Epithelial cell of proximal tubule (primary cell): ENCODE measurements at places on chromosomes 13 and 19. TPM values are rescaled to one million over a fixed set of nuclear protein-coding genes. Genes with fewer than 3 reads are reported as not detected.
A peak's percentile ranks its signal among the peaks of the same experiment; 100 is the strongest.

ZGLP1 gene
- 0.35 and 2.4 TPM in 2 replicates for total RNA-seq

BRSK1 gene
- 2.0 and 16.1 TPM in 2 replicates for total RNA-seq

CGB5 gene
- total RNA-seq = not detected in 2 replicates

HRC gene
- not detected in 2 replicates for total RNA-seq

SYNGR4 gene
- total RNA-seq = not detected in 2 replicates

C5AR2 gene
- total RNA-seq = not detected in 2 replicates

SYNE4 gene
- 4.4 and 5.3 TPM in 2 replicates for total RNA-seq

FGF21 gene
- total RNA-seq = not detected in 2 replicates

OR7A5 gene
- not detected in 2 replicates for total RNA-seq

ZNF525 gene
- total RNA-seq = 5.6 and 16.3 TPM in 2 replicates

C19orf81 gene
- 9.6 TPM in 1 of 2 replicates, not detected in the other for total RNA-seq

TNNI3 gene
- total RNA-seq = 0.40 and 0.51 TPM in 2 replicates

KCTD4 gene
- total RNA-seq = 0.22 and 0.63 TPM in 2 replicates

TRAPPC6A gene
- 9.5 and 16.5 TPM in 2 replicates for total RNA-seq

ZNF865 gene
- 3.4 and 6.2 TPM in 2 replicates for total RNA-seq

KLHL1 gene
- not detected in 2 replicates for total RNA-seq

TUBA3C gene
- not detected in 2 replicates for total RNA-seq

DNA sequence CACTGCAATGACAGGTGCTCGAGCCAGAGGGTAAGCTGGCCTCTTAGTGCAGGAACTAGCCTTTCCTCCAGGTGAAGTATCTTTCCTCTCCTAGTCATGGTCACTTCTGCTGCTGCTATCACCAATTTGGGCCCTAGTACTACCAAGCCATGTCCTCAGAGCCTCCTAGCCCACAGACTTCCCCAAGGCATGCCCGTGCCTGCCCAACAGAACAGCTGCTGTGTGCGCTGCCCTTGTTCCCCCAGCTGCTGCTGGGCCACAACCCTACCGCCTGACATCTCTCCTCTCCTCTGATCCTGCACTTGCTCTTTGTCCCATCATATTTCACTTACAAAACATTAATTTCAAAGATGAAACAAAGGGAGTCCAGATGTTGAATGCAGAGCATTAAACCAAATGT, 168.5 kb upstream of the FREM2 start:
- DNase-seq = no peak

- no peak for DNase-seq
These were observed 37.6 kb upstream of the FLT1 start for GRCh38 chr13:28532388-28533124.

- DNase-seq = no peak
These were observed 144.9 kb downstream of the VWA8 start for GRCh38 chr13:41816057-41816456.

DNA sequence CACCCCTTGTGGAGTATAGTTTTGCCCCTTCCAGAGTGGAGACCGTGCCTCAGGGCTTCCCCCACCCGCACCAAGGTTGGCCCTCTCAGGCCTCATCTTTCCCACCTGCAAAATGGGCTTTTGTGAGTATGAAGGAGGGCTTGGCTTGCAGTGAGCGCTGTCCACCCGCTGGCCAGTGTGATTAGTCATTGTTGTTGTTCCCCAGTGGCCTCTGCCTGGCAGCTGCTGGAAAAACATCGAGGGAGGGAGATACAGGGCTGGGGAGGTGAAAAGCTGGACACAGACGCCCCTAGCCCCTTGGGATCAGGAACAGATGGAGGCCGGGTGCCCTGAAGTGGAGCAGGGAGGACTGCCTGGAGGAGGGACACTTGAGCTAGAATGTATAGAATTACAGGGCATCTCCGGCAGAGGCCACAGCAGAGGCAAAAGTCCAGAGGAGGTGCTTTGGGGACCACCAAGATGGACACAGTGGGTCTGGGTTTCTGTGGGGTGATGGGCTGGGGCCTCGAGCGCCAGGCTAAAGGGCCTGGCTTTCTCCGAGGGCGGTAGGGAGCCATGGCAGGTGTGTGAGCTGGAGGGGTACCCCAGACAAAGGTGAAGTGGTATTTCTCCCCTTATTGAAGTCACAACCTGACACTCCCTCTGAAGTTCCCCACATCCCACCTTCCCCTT, 3.9 kb upstream of the IL12RB1 start:
- DNase-seq = no peak

GRCh38 chr13:100542826-100543156, 45.8 kb downstream of the GGACT start:
- DNase-seq = no peak

GRCh38 chr13:87884884-87885283, 213.7 kb downstream of the SLITRK5 start:
- DNase-seq = no peak

DNA sequence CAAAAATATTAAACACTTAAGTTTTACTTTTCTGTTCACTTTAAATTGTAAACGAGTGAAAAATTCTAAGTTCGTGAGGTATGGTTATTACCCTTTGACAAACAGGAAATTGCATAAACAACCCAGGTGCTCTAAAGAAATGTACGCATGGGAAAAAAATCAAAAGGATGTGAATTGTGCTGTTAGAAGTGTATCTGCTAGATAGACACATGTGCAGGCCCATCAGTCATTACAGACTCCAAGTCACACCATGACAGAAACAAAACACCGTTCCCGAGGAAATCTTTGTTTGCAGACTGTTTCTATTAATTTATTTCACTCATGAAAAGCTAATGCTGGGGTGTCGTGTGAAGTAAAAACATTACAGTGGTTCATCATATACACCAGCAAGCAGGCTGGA, 17.0 kb upstream of the DOCK9 start:
- no peak for DNase-seq

GRCh38 chr13:100625447-100625846, 36.9 kb upstream of the GGACT start:
- no peak for DNase-seq

- DNase-seq = no peak
These were observed 109.2 kb upstream of the SLC7A1 start for GRCh38 chr13:29704648-29705047.

GRCh38 chr13:37070145-37070695, 10.7 kb upstream of the SUPT20H start:
- no peak for DNase-seq

GRCh38 chr13:88802886-88803285, 1131.7 kb downstream of the SLITRK5 start:
- DNase-seq = no peak

GRCh38 chr13:39981056-39981455, 325.6 kb downstream of the COG6 start:
- no peak for DNase-seq

- DNase-seq = no peak
These were observed 1647.6 kb upstream of the SPRY2 start for GRCh38 chr13:81988567-81988966.

GRCh38 chr19:28960586-28960985, 252.4 kb downstream of the UQCRFS1 start:
- DNase-seq = no peak

DNA sequence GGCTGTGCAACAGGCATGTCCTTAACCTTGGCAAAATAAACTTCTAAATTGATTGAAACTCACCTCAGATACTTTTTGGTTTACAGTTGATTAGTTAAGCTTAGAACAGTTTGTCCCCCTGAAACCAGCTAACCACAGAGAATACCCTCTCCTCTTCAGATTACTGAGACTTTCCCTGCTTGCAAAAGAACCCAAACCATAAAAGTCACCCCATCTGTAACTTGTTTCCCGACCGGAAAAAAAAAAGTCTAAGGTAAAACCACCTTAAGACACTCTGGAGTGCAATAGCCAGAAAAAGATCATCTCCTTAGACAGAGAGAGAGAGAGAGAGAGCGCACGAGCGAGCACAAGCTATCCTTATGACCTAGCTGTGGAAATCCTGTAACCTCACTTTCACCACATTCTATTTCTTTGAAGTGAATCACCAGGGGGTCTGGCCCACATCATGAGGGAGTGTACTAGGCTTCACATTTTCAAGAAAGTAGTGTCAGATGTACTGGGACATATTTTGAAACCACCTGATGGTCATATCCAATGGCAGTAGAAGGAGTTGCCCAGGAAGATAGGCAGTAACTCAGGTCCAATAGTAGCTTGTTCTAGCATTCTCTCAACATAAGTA, 11.1 kb upstream of the GTF2F2 start:
- DNase-seq = peak; percentile 82

GRCh38 chr19:8113017-8113416, 36.4 kb downstream of the FBN3 start:
- DNase-seq = no peak

DNA sequence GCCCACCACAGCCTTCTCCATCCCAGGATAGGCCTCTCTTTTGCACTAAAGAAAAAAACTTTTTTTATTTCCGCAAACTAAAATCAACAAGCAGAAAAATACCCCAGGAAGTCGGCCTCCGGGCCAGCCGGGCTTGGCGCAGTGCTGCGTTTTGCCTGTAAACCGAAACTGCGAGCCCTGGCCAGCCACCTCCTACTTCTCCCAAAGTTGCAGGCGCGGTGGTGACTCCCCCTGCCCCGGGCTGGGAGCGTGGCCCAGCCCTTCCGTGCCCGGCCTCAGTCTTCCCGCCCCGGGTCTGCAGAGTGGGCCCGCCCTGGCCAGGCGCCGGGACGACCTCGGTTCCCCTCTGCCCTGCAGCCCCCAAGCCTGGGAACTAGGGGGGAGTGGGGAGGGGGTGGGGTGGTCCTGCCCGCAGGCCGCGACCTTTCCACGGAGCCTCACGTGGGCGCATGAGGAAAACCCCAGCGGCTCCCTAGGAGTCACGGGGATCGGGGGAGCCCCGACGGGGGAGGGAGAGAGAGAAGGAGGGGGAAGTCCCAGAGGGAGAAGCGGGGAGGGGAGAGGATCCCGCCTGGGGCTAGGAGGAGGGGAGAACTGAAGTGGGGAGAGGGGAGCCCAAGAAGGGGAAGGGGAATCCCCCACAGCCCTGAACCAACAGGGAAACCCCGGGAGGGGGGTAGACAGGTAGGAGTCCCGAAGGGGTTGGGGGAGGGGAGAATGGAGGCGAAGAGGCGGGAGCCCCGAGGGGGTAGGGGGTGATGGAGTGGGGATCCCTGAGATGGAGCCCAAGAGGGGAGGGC, 3.0 kb downstream of the GADD45B start:
- DNase-seq = no peak
